IPS-NIHi11 (cell line): ENCODE measurements at places on chromosomes 2 and 18.

DNA sequence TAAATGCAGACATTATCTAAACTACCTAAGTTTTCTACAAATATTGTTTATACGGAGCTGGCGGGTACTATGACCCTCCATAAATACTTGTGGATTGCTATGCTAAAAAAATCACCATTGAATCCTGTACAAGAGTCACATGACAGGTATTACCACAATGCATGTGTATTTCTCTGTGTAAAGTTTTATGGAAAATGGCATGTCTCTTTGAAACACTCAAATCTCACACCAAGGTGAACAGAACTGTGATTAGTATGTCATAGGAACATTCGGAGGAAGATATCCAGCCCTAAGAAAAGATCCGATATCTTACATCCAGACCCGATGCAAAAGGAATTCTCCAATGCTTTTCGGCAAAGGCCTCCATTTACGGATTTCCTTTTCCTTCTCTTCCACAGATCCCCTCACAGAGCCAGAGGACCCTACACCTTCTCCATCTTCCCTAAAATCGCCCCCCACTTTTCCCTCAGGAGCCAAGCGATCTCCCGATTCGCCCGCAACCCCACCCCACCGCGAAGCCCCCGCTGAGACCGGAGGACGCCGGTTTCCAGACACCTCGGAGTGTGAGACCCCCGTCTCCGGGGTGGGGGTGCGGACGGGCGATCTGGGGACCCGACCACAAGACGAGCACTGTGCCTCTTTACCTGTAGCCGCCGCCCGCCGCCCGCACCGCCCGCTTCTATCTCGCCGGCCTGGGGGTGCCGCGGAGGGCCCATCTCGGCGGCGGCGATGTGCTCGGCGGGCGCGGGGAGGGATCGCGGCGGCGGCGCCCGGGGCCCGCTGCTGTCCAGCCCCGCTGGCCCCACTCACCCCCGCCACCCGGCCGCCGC lies 1.2 kb downstream of the SAP130 start:
- no peak for DNase-seq

DNA sequence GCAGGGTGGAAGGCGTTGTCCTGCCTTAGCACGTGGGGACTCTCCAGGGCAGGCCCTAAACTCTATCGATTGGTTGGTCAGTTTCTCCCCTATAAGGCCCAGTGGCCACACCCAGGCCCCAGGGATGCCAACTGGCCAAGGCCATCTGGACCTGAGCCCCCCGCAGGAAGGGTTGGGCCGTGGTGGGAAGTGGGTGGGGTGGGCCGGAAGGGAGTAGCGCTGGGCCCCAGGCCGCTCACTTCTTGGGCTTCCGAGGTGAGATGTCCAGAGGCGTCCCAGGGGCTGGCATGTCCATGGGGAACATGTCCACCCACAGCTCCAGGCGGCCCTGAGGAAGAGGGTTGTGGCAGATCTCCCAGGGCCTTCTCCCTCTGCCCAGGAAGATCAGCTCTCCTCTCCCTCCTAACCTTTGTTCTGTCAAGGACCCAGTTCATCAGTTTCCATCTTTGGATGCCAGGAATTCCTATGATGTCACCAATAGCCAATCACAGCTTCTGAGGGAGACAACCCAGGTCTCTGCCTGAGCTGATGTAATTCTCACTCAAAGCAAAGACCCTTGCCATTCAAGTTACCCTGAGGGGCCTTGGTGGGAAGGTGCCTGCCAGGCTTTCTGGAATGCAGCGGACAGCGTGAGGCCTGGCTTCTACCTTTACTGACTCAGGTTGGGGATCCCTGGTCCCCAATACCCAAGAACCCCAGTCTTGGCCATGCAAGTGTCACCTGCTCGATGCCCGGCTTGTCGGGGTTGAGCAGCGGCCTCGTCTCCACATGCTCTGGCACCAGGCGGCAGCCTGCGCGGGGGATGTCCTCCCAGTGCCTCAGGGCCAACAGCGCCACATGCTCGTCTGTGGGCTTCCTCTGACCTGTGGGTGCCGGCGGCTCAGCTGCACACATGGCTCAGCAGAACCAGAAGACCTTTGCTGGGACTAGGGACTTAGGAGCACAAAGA lies 14.4 kb downstream of the OTOF start:
- DNase-seq: peak; percentile 63

GRCh38 chr18:23838233-23838632 lies 149.0 kb downstream of the LAMA3 start:
- DNase-seq: no peak

- no peak for DNase-seq
Observed at GRCh38 chr2:217263756-217264155, 403.9 kb upstream of the TNP1 start.

DNA sequence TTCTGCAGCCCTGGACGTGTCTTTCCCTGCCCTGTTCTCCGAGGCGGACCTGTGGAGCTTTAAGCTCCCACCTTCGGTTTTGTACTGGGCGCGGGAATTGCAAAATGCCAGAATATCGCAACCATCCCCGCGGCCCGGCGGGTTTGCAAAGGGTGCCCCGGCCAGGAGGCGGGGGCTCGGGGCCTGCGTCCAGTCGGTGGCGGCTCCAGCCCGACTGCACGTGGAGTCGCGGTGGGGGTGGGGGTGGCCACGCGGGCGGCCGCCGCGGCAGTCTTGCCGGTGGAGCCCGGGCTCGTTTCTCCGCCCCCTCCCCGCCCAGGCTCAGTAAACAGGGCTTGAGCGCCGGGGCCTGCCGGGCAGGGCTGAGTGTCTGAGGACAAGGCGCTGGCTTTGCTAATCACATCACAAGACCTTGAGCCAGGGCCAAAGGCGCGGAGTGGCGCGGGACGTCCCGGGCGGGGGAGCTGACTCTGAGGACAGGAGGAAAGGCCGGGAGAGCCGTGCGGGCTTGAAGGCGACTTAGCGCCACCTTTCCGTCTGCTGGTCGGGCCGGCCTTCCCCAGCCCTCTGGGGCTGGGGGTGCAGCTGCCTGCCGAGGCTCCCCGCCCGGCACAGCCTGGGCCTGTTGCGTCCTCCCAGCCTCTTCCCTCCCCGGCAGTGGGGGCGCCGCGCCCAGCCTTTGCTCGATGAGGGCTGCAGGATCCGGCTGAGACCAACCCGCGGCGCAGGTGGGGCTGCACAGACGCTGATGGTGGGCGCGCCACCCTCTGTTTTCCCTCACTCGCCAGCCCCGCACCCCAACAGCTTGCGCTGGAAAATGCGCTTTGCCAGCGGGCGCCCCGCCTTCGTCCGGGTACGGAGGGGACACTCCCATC lies 786 bp upstream of the ZFP36L2 start:
- DNase-seq: peak; percentile 62

GRCh38 chr2:602571-603359 lies 74.4 kb downstream of the TMEM18 start:
- DNase-seq: no peak

- peak; percentile 53 for DNase-seq
Observed at GRCh38 chr2:44233450-44234128, 41.7 kb upstream of the SLC3A1 start.

DNA sequence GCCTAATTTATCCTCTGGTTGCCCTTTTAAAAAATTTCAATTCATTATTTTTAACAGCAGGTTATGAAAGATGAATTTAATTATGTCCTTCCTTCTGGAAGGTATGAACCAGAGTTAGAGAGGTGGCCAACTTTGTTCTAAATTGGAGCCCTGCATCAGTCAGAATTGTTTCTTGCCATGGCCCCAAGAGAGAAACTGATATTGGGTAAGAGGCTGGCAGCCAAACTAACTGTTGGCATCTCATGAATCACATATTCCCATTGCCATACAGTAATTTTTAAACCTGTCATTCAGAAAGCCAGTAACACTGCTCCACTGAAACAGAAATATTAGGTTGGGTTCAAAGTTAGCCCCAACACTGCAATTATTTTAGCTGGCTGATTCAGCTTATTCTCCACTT lies 67.4 kb downstream of the SMAD2 start:
- DNase-seq: no peak

GRCh38 chr2:120535081-120535480 lies 189.1 kb downstream of the INHBB start:
- DNase-seq: no peak

DNA sequence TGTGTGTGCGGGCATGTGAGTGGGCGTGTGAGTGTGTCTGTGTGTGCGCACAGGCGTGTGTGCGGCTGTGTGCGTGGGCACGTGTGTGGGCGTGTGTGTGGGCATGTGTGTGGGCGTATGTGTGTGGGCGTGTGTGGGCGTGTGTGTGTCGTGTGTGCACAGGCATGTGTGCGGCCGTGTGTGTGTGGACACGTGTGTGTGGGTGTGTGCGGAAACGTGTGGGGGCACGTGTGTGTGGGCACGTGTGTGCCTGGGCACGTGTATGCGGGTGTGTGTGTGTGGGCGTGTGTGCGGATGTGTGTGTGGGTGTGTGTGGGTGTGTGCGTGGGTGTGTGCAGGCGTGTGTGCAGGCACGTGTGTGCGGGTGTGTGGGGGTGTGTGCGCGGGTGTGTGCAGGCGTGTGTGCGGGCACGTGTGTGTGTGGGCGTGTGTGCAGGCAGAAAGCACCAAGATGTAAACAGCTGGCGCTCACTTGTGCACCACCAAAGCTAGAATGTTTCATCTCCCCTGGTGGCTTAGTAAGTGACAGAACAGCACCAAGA lies 31.2 kb upstream of the ALKAL2 start:
- DNase-seq: no peak

DNA sequence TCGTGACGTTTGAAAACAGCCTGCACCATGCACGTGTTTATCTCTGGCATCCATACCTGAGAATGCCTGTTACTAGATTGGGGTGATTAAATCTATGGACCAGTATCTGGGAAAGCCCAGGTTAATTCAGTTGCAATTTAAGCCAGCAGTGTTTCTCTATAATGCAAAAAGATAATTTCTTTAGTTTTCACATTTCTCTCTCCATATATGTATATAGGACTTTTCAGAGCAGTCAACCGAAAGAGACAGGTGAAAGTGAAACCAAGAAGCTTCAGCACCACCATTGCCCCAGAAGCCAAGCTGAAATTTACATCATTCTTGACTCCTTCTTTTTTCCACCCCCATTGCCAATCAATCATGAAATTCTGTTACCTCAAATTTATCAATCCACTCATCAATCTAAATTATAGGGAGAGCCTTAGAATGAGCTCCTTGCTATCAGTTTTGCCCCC lies 2.7 kb upstream of the LRP2 start:
- DNase-seq: no peak

DNA sequence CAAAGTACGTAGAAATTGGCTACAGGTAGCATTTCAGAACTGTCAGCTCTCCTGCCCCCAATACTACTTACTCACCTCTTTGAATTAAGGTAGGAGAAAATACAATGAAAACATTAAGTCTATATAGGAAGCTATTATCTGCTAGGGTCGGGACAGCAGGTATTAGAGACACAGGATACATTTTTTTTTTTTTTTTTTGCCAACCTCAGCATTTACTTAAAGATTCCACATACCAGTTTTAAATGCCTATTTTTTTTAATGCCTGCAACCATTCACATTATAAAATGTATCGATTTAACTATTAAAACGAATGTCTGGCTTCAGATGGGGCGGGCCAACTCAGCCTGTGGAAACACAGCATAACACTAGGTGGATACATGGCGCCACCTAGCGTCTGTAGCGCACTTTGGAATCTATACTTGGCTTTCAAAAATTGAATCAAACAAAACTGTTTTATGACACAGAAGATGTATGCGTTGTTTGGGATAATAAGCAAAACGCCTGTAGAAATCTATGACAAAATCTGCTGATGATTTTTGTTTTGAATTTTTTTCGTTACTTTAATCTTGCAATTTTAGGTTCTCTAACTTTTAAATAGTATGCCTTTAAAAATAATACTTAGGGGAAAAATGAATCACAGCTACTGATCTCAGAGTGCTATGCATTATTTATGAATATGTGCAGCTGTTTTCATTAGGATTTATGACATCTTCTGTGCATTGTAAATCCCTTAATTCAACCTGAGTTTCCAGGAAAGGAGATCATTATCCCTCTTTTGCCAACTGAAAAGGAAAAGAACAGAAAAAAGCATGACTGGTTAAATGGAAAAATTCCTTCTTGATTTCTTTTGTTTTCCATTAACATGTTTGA lies 261.0 kb downstream of the NYAP2 start:
- peak; percentile 78 for DNase-seq

- DNase-seq: no peak
Observed at GRCh38 chr2:127193967-127194280, 26.2 kb downstream of the CYP27C1 start.

DNA sequence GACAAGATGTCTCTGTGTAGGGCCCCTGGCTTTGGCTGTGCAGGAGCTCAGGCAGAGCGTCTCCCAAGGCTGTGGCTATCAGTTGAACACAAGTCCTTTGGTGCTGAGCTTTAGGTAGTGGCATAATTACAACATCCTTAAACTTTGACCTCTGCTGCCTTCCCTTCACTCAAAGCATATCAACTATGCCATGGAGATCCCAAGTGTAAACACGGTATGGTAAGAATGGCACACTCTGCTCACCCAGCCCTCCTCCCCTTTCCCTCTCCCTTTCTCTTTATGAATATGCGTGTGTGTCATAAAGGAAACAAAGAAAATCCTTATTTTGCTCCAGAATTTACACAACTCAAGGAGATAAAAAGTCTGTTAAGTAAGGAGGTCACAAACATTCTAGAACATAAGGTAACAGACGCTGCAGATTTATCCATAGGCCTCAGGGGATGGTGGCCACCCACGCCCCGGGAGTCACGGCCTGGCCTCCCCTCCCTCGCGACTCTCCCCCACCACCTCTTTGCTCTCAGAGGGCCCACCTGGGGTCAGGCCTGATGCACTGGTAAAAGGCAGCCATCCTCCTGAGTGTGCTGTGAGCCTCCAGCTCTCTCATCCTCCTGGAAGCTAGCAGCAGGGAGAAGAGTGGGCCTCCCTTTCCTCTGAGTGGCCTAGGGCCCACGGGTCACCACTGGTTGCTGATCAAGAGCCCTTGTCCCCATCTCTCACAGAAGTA lies 67.3 kb downstream of the CRACDL start:
- DNase-seq: no peak

DNA sequence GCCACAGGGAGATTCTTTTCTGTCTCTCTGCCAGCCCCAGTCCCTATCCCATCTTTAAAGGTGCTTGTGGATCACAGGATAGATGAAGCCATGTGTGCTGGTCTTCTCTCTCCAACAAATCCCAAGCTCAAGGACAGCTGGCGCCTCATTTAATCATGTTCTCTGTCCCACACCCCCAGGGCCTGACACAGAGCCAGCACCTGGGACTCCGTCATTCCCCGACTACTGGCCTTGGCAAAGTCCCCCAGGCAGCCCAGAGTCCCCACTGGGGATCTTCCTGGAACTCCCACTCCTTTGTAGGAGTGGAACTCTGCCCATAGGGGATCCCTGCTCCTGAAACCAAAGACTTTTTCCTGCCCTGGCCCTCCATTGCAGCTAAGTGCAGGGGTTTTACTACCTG lies 60.8 kb downstream of the MTHFD2 start:
- DNase-seq: no peak

GRCh38 chr2:219959471-219959870 lies 332.0 kb downstream of the SLC4A3 start:
- DNase-seq: no peak

GRCh38 chr2:9273486-9274130 lies 67.0 kb downstream of the ASAP2 start:
- DNase-seq: no peak

DNA sequence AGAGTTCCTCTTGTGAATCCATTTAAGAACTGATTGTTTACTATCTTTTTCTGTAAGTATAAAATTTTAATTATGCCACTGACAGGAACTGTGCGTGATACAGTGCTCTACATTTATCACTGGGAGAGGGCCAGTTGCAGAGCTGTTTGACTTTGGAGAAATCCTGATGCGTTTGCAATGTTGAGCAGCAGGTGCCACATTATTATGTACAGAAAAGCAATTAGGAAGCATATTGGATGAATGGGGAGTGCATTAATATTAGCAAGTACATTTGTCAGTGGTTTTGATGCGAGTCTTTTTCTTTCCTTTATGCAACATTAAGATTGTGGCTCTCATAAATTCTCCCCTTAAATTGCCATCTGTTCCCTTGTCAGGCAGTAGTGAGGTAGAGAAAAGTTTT lies 302.3 kb upstream of the FANCL start:
- DNase-seq: no peak

GRCh38 chr2:120862201-120863060 lies 126.8 kb downstream of the GLI2 start:
- DNase-seq: no peak
